AG08395 (cell line): ENCODE measurements at places on chromosomes 1 and 21.
A peak's percentile ranks its signal among the peaks of the same experiment; 100 is the strongest.

DNA sequence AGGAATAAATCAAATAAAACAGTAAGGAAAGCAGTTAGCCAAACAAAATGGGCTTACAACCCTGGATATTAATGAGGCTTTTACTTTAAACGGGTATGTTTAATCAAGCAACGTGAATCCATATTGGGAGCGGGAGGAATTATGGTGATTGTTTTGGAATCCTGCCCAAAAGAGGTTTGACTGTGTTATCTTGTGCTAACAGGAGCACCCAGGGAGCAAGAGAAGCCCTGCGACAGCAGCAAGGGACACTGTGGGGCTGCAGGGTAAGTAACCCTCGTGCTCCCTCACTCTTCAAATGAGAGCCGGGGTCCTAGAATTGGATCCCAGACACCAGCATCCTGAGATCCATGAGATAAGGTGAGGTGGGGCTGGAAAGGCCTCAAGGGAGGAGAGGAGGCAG lies 72.6 kb upstream of the PGBD5 start:
- no peak for DNase-seq

DNA sequence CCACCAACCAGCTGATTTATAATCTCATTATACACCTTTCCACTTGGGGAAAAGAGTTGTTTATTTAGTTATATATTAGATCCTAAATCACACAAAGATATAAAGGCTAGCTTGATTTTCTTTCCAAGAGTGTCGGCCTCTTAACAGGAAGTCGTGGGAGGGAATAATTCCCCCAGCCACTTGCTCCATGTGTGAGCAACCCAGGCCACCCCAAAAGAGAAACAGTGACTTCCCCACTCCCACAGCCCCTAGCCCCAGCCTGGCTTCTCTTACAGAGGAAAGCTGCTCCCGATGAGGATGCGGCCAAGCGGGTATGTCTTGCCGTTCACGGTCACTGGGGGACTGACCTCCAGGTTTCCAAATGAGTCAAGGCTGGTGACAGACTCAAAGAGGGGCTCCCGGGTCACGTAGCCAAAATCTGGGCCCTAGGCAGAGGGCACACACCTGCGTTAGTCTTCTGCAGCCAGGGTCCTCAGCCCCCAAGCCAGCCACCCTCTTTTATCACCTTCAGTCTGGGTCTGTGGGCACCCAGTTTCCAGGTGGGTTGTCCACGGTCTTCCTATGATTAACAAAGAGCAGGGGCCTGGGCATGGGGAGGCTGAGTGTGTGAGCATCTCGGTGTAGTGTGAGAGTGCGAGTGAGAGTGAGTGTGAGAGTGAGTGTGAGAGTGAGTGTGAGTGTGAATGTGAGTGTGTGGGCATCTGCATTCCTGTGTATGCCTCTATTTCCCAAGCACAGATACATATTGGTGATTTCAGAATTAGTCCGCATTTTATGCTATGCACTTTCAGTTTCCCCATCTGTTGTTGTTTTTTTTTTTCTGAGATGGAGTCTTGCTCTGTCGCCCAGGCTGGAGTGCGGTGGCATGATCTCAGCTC lies 25.4 kb upstream of the SDHB start:
- DNase-seq = no peak

DNA sequence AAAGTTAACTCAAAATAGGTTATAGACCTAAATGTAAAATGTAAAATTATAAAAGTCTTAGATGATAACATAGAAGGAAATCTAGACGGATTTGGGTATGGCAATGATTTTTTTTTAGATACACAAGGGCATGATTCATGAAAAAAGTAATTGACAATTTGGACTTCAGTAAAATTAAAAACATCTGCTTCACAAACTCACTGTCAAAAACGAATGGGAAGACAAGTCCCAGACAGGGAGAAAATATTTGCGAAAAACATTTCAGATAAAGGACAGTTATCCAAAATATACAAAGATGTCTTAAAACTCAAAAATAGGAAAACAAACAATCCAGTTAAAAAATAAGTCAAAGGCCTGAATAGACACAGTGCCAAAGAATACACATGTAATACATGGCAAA lies 9.7 kb upstream of the PTGS2 start:
- no peak for DNase-seq

DNA sequence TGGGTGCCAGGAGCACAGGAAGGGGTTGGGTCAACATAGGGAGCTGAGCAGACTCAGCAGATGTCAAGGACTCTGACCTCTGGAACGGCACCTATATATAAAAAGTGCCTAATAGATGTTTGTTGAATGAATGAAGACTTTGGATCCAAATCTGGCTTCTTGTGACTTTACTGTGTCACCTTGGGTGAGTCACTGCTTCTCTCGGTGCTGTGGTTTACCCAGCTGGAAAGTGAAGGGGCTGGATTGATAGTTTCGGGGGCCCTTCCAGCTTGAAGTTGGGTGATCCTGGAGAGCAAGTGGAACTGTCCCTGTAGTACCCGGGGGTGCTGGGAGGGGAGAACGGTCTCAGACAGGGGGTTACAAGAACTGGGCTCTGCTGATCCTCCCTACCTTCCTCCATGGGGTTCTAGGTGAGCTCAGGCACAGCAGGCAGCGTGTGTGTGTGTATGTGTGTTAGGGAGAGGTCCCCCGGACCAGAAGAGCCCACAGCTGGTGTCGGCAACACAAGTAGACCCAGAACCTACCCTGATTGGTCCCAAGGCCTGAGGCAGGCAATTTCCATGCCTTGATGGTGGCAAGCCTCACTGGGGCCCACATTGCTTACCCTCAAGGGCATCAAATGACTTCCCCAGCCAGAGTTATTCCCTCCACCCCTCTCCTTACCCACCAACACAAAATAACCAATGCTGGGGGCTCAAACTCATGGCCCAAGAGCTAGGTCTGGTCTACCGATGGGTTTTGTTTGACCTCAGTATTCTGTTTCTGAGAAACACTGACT lies 5.5 kb upstream of the PADI1 start:
- DNase-seq = no peak

DNA sequence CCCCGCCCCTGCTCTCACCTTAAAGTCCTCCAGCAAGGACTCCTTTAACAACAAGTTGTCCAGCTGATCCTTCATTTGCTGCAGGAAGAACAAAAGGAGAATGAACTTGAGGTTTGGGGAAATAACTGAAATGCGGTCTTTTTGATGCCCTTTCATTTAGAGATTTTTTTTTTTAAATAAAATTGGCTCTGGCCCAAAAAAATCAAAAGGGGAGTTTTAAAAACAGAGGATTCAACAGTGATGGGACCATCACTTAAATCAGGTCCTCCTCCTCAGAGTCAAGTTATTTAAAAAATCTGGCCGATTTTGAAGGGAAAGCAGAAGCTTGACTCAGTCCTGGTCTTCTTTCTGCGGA lies 742 bp downstream of the IL19 start:
- no peak for DNase-seq

- no peak for DNase-seq
Measured at GRCh38 chr1:42955311-42956063, 3.2 kb downstream of the SLC2A1 start.

- no peak for DNase-seq
Measured at GRCh38 chr1:187931776-187932175, 1103.0 kb downstream of the PLA2G4A start.

DNA sequence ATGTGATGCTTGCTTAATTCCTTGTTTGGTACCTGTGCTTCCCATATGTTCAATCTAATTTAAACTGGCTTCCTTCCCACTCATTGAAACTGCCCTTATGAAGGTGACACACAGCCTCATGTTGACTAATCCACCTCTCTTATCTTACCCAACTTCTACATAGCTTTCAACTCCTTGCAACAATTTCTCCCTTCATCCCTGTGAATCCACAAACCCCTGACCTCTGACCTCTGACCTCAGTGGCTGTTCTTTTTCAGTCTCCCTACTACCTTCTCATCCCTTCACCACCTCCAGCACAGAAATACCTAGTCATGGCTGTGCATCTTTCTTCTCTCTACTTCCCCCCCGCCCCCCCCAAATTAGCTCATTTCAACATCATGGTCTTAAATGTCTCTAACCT lies 144.5 kb downstream of the TTLL7 start:
- no peak for DNase-seq

- no peak for DNase-seq
Measured at GRCh38 chr1:18201997-18202719, 94.6 kb downstream of the IGSF21 start.

DNA sequence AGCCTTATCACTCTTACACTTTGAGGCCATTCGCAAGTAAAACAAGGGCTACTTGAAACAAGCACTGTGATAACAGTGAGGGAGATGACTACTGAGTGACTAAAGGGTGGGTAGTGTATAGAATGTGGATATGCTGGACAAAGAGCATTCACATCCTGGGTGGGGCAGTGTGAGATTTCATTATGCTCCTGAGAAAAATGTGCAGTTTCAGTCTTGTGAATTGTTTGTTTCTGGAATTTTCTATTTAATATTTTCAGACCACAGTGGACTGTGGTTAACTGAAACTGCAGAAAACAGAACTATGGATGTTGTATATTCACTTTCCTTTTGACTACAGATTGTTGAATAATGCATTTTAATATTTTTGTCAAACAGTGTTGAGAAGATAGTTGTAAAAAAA lies 25.1 kb upstream of the B3GALT2 start:
- peak; percentile 51 for DNase-seq

- peak; percentile 52 for DNase-seq
Measured at GRCh38 chr1:115170961-115171392, 81.7 kb upstream of the TSPAN2 start.

GRCh38 chr1:226608699-226609505 lies 60.3 kb downstream of the STUM start:
- DNase-seq = peak; percentile 65

DNA sequence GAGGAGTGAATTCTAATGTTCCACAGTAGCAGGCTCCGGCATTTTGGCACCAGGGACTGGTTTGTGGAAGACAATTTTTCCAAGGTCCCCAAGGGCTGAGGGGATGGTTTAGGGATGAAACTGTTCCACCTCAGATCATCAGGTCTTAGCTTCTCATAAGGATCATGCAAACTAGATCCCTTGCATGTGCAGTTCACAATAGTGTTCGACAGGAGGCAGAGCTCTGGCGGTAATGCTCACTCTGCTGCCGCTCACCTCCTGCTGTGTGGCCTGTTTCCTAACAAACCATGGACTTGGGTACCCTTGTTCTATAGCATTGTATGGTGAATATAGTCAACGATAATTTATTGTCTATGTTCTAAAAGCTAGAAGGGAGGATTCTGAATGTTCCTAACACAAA lies 16.6 kb downstream of the CRNN start:
- no peak for DNase-seq

GRCh38 chr1:35122311-35122710 lies 43.1 kb downstream of the ZMYM1 start:
- no peak for DNase-seq

GRCh38 chr1:79657951-79658658 lies 651.6 kb upstream of the ADGRL4 start:
- DNase-seq = peak; percentile 8

GRCh38 chr1:236495467-236496112 lies 28.2 kb upstream of the LGALS8 start:
- no peak for DNase-seq

DNA sequence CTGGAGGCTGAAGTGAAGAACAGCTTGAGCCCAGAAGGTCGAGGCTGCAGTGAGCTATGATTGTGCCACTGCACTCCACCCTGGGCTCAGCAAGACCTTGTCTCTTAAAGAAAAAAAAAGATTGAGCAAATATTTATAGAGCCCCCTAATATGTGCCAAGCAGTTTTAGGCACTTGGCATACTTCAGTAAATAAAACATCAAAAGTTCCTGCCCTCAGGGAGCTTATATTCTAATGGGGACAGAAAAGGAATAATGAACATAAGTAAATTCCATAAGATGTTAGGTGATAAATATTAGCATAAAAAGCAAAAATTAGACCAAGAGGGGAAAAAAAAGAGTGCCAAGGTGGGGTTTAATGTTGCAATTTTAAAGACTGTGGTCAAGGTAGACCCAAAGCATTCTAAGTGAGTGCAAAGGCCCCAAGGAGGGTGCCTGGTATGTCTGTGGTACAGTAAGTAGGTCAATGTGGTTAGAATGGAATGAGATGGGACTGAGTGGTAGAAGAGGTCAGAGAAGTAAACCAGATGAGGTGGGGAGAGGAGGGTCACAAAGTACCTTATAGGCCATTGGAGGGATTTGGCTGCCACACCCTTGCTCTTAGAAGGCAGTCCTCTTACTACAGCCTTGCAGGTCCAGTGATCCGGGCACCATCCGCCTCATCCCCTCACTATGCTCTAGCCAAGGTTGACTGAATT lies 2.2 kb upstream of the TOE1 start:
- no peak for DNase-seq

- DNase-seq = no peak
Measured at GRCh38 chr1:199794105-199794863, 233.2 kb upstream of the NR5A2 start.

- DNase-seq = peak; percentile 25
Measured at GRCh38 chr1:235468970-235469369, 35.3 kb downstream of the B3GALNT2 start.

DNA sequence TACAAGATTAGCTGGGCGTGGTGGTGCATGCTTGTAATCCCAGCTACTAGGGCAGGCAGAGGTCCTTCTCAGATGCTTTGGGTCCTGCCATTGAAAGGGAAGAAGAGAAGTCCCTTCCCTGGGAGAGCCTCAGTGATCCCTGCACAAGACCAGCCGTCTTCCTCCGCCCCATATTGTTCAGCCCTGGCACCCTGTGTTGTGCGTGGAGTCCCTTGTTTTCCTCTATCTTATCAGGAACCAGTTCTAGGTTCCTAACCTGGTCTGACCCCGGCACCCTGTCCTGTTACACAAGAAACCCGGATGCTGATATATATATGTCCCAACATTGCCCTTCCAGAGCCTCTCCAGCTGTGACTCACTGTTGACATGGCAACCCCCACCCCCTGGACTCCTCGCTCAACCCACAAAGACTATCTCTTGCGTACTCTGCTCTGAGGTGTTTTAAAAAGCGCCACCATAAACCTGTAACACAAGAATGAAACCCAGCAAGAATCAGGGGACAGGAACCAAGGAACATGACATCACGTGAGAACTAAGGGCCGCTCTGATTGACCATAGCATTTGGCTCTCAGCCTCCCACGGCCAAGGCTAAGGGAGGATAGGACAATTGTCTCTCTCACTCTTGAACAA lies 4.8 kb downstream of the MX2 start:
- peak; percentile 63 for DNase-seq

- DNase-seq = no peak
Measured at GRCh38 chr1:77421504-77422233, 139.8 kb downstream of the AK5 start.

- no peak for DNase-seq
Measured at GRCh38 chr1:202643397-202644218, 66.6 kb downstream of the SYT2 start.

DNA sequence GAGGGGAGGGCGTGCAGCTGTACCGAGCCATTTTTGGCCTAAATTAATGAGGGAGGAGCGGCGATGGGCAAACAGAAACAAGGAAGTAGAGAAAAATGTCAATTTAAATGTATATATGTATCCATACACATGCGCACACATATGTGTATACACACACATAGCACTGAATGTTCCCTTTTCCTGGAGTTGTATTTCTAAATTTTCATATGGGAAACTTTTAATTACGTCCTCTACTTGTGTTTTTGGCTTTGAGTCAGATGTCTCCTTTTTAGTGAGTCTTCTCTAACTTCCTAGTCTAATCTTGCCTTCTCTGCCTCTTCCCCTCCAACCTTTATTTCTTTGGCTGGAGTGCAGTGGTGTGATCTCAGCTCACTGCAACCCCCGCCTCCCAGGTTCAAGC lies 15.4 kb upstream of the CYYR1 start:
- DNase-seq = no peak

- DNase-seq = no peak
Measured at GRCh38 chr1:27626031-27626935, 8.7 kb downstream of the FGR start.

GRCh38 chr1:208809876-208810275 lies 565.7 kb upstream of the PLXNA2 start:
- DNase-seq = no peak
